Panc1 (cell line): ENCODE measurements at places on chromosomes 7 and 10. TPM values are rescaled to one million over a fixed set of nuclear protein-coding genes. Genes with fewer than 3 reads are reported as not detected.

The HELLS gene
- 145 TPM for total RNA-seq

The GDF10 gene
- total RNA-seq, result 1.2 TPM

The WDR86 gene
- 0.72 TPM for total RNA-seq

DNA sequence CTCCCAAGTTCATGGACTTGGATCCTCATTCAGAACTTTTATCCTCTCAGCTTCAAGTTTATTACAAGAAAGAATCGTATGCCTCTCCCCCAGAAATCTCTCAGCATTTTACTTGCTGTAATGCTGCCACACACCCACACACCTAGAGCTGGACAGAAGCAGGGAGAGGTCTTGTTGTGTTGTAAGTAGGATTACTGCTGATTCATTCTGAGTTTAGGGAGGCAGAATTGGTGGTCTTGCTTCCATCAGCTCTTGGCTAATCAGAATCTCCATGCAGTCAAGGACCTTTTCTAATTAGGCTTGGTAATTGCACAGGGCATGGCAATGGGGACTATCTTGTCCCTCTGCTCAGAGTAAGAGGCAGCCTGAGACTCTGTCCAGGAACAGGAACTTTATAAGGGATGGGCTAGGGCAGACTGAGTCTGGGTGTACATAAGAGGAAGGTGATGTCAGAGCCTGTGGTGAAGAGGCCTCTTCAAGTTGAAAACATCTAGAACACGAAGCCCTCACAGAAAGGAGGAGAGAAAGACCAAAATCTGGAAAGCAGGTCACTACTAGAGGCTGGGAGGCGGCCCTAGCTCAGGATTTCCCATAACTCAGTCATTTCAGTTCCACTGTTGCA lies 7.0 kb upstream of the PTPRE start:
- no peak overlapping the region for H3K4me3 ChIP-seq
- no peak for DNase-seq
- H3K4me1 ChIP-seq, result no peaks in the 10 kb centered on the region
- 0 out of 2 replicates have a peak, but pooled peaks cover 2% of the 10 kb centered on the region for H3K27me3 ChIP-seq

DNA sequence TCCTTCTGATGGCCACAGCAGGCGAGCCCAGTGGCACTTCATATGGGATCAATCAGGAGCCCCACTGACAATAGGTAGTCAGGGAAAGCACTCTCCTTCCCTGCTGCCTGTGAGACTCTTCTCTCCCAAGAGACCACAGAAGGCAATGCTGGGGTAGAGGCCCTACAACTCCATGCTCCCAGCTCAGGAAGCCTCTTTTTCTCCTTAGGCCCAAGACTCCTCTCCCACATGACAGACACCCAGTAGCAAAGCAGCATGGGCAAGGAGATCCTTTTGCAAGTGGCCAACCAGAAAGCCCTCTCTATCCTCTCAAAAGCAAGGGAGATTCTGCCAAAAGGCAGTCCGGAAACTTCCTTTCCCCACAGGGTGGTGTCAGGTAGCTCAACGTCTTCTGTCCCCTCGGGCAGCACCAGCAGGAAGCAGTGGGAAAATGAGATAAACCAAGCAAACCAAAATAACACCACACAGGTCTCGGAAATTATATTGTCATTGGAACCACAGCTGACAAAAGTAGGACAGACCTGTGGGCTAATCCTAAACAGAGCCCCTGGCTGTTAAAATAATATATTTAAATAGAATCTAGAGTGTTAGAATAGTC lies 172.7 kb upstream of the GDF10 start:
- H3K27me3 ChIP-seq, result no peaks in the 10 kb centered on the region
- no peaks in the 10 kb centered on the region for H3K36me3 ChIP-seq
- H3K4me3 ChIP-seq, result no peak overlapping the region
- no peak for DNase-seq
- no peaks in the 10 kb centered on the region for H3K4me1 ChIP-seq

GRCh38 chr7:36393826-36394225 lies 4.2 kb downstream of the ANLN start:
- H3K27me3 ChIP-seq, result no peaks in the 10 kb centered on the region
- H3K4me1 ChIP-seq, result peaks cover 37% of the 10 kb centered on the region
- peaks cover 36% of the 10 kb centered on the region for H3K36me3 ChIP-seq
- peak overlapping the region; percentile 89 for H3K4me3 ChIP-seq
- peak; percentile 15 for DNase-seq

DNA sequence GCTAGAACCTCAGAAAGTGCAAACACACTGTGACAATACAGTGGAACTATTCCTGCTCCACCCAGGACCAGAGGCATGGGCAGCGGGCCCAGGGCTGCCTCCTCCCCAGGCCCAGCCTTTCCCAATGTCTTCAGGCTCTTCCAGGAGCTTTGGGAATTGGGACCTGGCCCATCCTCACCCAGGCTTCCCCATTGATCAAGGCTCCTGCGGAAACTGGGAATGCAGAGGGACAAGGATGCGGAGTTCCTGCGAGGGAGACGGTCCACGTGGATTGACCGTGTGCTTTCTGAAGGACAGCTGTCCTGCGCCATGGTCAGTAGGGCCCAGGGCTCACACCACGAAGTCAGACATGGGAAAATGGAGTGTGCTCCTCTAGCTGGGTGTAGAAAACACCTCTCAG lies 56.6 kb downstream of the CSGALNACT2 start:
- no peak overlapping the region for H3K4me3 ChIP-seq
- DNase-seq, result no peak
- no peak overlapping the region for H3K27ac ChIP-seq
